ENCODE measurements at places on chromosomes 7 and 10.

DNA sequence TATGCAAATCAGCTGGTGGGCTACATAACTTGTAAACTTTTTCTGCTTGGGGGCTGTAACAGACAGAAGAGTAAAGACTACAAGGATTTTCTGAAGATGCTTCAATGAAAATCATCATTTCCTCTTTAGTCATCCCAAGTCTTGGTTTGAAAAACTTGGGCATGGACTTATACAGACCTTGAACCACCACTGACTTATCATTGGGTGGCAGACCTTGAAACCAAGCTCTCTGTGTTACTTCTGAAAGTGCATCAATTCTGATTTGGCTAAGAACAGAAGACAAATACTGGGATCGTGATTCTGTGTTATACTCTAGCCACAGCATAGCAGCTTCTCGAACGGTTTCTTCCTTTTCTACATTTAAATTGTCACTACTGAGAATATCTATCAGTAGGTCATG lies 21.3 kb downstream of the KBTBD2 start:
- DNase-seq = no peak

DNA sequence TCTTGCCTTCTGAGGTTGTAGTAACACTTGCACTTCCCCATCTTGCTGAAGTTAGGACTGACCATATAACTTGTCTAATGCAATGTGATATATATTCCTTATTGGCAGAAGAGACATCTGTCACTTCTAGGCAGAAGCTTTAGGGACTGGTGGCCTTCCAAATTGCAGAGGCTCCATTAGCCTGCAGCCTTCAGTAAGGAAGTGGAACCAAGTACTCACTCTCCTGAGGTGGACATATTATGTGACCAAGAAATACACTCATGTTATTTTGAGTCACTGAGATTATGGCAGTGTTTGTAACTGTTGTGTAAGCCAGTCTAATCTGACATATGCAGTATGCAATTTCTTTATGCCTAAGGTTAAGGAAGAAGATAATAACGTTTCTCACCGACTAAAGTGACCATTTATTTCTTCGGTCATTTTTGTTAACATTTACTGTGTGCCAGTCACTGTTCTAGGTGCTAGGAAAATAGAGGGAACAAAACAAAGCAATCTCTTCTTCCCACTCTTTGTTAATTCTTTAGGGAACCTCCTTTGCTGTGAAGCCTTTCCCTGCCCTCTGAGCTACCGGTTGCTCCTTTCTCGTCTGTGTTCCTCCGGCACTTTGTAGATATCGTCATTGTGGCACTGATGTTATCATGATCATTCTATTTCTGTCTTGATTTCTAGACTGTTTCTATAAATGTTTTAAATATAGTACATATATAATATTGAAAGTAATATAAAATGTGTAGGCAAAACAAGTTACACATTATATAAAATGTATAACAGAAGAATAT lies 52.9 kb upstream of the HBP1 start:
- no peak for DNase-seq

GRCh38 chr10:86105640-86106039 lies 261.0 kb downstream of the GRID1 start:
- no peak for DNase-seq

- no peak for DNase-seq
Measured at GRCh38 chr10:69941730-69942129, 110.9 kb upstream of the MACROH2A2 start.

DNA sequence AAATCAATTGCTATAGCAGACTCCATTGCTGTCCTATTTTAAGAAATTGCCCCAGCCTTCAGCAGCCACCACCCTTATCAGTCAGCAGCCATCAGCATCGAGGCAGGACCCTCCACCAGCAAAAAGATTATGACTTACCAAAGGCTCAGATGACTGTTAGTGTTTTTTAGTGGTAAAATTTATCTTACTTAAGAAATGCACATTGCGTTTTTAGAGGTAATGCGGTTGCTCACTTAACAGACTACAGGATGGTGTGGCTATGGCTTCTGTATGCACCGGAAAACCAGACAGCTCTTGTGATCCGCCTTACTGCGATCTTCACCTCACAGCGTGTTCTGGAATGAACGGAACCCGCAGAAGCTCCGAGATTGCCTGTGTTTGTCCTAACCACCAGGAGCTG lies 58.1 kb downstream of the WDR37 start:
- DNase-seq = no peak

GRCh38 chr7:144513334-144513733 lies 109.8 kb upstream of the NOBOX start:
- DNase-seq = peak; percentile 27

- peak; percentile 25 for DNase-seq
Measured at GRCh38 chr7:46571996-46572395, 650.9 kb upstream of the IGFBP3 start.

DNA sequence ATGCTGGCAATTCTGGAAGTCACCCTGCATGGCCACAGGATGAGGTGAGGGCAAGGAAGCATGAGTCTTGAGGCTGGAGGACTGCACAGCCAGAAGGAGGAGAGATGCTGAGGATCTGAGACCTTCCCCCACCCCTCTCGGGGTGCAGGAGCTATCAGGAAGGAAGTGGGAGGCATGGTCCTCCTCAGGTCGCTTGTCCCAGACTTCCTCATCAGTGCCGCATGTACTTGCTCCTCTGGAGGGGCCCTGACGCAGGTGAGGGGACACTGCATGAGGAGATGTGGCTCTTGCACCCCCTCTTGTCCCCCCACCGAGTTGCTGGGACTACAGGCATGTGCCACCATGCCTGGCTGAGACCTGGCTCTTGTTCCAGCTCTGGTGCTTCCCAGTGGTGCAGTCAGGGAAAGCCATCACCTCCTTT lies 5.7 kb upstream of the ZMIZ1 start:
- no peak for DNase-seq
